HepG2 (cell line): ENCODE measurements at places on chromosomes 11 and 22. TPM values are rescaled to one million over a fixed set of nuclear protein-coding genes. Genes with fewer than 3 reads are reported as not detected.

GRCh38 chr11:114162719-114163123, 103.2 kb downstream of the ZBTB16 start:
- DNase-seq, result no peak

DNA sequence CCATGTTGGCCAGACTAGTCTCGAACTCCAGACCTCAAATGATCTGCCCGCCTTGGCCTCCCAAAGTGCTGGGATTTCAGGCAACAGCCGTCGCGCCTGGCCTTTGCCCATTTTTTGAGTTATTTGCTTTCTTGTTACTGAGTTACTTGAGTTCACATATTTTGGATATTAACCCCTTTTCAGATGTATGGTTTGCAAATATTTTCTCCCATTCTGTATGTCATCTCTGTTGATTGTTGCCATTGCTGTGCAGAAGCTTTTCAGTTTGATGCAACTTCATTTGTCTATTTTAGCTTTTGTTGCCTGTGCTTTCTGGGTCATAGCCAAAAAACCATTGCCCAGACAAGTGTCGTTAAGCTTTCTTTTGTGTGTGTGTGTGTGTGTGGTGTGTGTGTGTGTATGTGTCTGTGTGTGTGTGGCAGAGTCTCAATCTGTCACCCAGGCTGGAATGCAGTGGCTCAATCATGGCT, 6.8 kb downstream of the TSGA10IP start:
- peak; percentile 74 for DNase-seq

DNA sequence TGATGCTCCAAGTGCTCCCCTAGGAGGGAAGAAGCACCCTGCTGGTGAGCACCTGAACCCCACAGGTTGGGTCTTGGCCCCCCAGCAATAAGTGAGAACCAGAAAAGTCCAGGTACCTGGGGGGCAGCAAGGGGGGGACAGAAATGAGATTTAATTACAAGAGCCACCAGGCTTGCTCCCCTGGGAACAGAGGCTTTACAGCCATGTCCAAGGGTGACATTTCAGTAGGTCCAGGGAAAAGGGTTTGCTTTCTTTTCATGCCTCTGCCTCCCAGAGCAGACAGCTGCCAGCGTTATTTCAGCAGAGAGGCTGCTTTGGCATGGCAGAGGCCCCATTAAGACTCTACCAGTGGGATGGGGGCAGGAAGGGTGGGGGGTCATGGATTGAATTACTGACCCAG, 437.7 kb downstream of the BUD13 start:
- no peak for DNase-seq

DNA sequence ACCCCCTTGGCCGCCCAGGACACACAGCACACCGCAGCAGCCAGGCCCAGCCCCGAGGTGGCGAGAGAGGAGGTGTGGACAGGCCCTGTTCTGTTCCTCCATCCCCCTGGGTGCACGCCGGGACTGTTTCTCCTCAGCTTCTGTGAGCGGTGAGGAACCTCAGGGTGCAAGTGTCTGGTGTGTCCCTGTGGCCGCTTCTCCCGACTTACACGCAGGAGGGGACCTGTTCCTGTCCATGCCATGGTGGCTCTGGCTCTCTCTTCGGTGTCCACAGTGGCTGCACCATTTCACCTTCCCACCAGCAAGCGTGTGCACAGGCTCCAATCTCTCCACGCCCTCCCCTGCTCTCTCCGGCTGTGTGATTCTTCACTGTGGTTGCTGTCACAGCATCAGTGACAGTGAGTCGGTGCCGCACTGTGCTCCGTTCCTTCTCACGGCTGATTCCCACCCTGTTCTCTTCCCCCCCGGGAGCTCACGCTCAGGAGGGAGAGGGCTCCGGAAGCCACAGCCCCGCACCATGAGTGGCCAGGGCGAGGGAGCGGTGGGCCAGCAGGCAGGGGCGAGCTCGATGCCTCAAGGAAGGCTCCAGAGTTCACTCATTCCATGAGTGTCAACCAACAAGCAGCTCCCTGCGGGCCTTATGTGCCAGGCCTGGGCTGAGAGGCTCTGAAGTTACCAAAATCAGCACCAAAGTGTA, 18.6 kb upstream of the WNT7B start:
- no peak for DNase-seq

Gene IFITM10
- total RNA-seq, result 0.09 TPM in 1 of 2 replicates, not detected in the other

Gene TEX12
- not detected in 2 replicates for total RNA-seq
